Left ventricle myocardium inferior (tissue), 1 donor: ENCODE measurements at places on chromosomes 16 and 17. TPM values are rescaled to one million over a fixed set of nuclear protein-coding genes. Genes with fewer than 3 reads are reported as not detected.

DNA sequence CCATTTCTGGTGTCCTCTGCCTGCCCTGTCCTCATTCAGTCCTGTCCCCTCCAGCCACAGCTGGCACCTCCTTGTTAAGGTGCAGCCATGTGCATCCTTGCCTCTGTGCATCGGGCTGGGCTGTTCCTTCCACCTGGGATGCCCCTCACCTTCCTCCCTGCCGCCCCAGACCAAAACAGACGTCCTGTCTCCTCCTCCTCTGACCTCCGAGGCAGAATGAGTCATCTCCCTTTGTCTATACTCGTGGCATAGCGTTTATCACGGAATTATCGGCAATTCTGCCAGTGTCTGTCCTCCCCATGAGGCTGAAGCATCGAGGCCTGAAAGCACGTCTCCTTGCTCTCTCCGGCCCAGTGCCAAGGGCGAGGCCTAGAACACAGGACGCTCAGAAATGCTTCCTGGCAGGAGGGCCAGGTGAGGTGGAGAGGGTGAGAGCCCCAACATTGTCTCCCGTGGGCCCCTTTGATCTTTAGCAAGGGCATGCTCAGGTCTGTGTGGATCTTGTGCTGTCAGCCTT is 4.6 kb downstream of the RAI1 start:
- peak overlapping the region; percentile 92 for H3K27ac ChIP-seq
- peaks cover 66% of the 10 kb centered on the region for H3K4me1 ChIP-seq
- no peak for DNase-seq
- peak overlapping the region; percentile 13 for H3K4me3 ChIP-seq
- no peaks in the 10 kb centered on the region for H3K36me3 ChIP-seq

GRCh38 chr16:68251832-68252231 is 6.7 kb downstream of the PLA2G15 start:
- H3K4me3 ChIP-seq, result peak overlapping the region; percentile 17
- peaks cover 91% of the 10 kb centered on the region for H3K4me1 ChIP-seq
- H3K27me3 ChIP-seq, result no peaks in the 10 kb centered on the region
- H3K27ac ChIP-seq, result peak overlapping the region; percentile 93
- DNase-seq, result peak; percentile 37

The ZP2 gene
- not detected for total RNA-seq

- H3K4me1 ChIP-seq, result peaks cover 7% of the 10 kb centered on the region
- no peak overlapping the region for H3K4me3 ChIP-seq
- peaks cover 40% of the 10 kb centered on the region for H3K27me3 ChIP-seq
- no peak overlapping the region for H3K27ac ChIP-seq
Observed at GRCh38 chr17:73498886-73499554, 145.2 kb downstream of the SDK2 start.

- H3K4me1 ChIP-seq, result no peaks in the 10 kb centered on the region
- peaks cover 93% of the 10 kb centered on the region for H3K36me3 ChIP-seq
- no peak for DNase-seq
- no peak overlapping the region for H3K27ac ChIP-seq
- no peak overlapping the region for H3K4me3 ChIP-seq
- H3K27me3 ChIP-seq, result no peaks in the 10 kb centered on the region
Observed at GRCh38 chr17:59074494-59074893, 32.2 kb downstream of the TRIM37 start.

DNA sequence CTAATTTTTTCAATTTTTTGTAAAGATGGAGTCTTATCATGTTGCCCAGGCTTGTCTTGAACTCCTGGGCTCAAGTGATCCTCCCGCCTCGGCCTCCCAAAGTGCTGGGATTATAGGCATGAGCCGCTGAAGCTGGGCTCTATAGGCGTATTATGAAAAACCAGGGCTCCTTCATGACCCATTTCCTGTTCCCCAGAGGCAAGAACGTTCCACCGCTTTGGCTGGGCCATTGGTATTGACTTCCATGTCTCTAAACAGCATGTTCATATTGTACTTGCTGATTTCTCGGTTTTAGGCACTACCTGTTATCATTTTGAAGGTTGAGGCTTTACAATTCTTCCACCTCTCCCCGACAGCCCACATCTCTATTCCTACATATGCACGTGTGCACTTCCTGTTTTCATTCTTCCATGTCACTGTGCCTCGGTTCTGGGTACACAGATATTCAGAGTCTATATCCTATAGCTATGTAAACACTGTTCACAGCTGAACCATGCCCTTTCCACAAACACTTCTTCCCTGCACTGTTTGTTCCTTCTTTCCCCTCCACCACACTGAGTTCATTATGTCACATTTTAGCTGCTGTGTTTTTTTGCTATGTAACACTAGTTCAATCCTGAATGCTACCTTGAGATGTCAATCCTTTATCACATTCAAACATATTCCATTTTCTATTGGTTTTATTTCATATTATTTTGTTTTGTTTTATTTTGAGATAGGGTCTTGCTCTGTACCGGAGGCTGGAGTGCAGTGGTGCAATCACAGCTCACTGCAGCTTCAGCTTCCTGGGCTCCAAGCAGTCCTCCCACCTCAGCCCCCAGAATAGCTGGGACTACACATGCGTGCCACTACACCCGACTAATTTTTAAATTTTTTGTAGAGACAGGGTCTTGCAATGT is 16.8 kb upstream of the MAPK3 start:
- H3K36me3 ChIP-seq, result no peaks in the 10 kb centered on the region
- no peak overlapping the region for H3K27ac ChIP-seq
- no peak for DNase-seq

DNA sequence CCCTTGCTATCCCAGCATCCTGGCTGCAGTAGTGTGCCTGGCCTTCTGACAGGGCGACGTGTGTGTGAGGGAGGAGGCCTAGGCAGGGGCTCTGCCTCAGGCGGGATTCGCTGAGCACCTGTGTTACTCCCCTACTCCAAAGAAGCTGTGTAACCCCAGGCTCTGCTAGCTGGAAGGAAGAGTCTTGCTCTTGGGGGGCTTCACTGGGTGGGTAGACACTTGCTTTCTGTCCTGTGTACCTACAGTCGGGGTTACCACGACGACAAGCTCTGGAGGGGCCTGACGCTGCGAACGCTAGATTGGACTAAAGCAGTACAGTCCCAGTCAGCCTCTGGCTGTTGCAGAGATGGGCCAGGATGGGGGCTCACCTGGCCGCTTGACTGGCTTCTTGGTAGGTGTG is 9.5 kb downstream of the EXOC7 start:
- H3K4me1 ChIP-seq, result peaks cover 9% of the 10 kb centered on the region
- no peak overlapping the region for H3K27ac ChIP-seq
- H3K4me3 ChIP-seq, result no peak overlapping the region
- no peaks in the 10 kb centered on the region for H3K27me3 ChIP-seq

DNA sequence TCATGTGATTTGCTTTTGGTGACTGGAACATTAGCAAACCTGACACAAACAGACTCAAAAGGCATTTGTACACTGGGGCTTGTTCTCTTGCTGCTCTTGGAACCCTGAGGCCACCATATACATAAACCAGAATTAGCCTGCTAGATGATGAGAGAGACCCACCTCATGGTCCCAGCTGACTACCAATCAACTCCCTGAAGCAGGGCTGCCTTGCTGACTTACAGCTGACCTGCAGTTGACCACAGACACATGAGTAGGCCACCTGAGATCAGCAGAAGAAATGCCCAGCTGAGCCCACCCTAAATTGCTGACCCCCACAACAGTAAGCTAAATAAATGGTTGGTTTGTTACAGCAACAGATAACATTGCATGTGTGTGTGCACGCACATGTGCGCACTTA is 28.7 kb downstream of the BRIP1 start:
- no peak overlapping the region for H3K4me3 ChIP-seq
- H3K27ac ChIP-seq, result no peak overlapping the region
- H3K36me3 ChIP-seq, result no peaks in the 10 kb centered on the region
- no peaks in the 10 kb centered on the region for H3K4me1 ChIP-seq

DNA sequence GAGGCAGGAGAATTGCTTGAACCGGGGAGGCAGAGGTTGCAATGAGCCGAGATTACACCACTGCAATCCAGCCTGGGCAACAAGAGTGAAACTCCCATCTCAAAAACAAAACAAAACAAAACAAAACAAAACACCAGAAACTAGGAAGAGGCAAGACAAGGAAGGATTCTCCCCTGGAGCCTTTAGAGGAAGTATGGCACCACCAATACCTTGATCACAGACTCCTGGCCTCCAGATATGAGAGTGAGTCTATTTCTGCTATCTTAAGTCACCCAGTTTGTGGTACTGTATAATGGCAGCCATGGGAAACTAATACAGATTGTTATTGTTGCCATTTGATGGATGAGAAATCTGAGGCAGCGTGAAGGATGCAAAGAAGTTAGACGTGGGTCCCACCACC is 14.6 kb upstream of the CPPED1 start:
- no peaks in the 10 kb centered on the region for H3K36me3 ChIP-seq
- no peak overlapping the region for H3K27ac ChIP-seq
- no peak for DNase-seq
- no peak overlapping the region for H3K4me3 ChIP-seq

The FSCN2 gene
- total RNA-seq, result 0.38 TPM

The HBM gene
- not detected for total RNA-seq

DNA sequence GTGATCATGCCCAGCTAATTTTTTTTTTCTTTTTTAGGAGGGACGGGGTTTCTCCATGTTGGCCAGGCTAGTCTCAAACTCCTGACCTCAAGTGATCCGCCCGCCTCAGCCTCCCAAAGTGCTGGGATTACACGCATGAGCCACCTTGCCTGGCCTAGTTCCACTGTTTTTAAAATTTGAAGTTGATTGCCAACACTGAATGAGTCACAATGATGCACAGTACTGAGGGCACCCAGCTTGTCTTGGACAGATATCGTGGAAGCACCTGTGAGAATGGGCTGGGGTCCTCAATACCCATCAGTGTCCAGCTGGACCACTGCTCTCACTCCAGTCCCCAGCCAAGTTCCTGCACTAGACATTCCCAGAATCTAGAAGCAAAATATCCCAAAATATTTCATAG is 2.5 kb downstream of the KNOP1 start:
- H3K27ac ChIP-seq, result peak overlapping the region; percentile 90
- H3K4me1 ChIP-seq, result peaks cover 65% of the 10 kb centered on the region
- no peak overlapping the region for H3K4me3 ChIP-seq
- DNase-seq, result no peak

- H3K4me1 ChIP-seq, result no peaks in the 10 kb centered on the region
- no peaks in the 10 kb centered on the region for H3K36me3 ChIP-seq
- H3K4me3 ChIP-seq, result no peak overlapping the region
- H3K27ac ChIP-seq, result no peak overlapping the region
- H3K27me3 ChIP-seq, result peaks cover 18% of the 10 kb centered on the region
Observed at GRCh38 chr17:56130026-56130425, 23.2 kb upstream of the ANKFN1 start.

- peaks cover 85% of the 10 kb centered on the region for H3K36me3 ChIP-seq
- H3K4me3 ChIP-seq, result no peak overlapping the region
- peak; percentile 44 for DNase-seq
- H3K27me3 ChIP-seq, result no peaks in the 10 kb centered on the region
- H3K4me1 ChIP-seq, result peaks cover 65% of the 10 kb centered on the region
Observed at GRCh38 chr17:21019976-21020586, 22.7 kb downstream of the USP22 start.

DNA sequence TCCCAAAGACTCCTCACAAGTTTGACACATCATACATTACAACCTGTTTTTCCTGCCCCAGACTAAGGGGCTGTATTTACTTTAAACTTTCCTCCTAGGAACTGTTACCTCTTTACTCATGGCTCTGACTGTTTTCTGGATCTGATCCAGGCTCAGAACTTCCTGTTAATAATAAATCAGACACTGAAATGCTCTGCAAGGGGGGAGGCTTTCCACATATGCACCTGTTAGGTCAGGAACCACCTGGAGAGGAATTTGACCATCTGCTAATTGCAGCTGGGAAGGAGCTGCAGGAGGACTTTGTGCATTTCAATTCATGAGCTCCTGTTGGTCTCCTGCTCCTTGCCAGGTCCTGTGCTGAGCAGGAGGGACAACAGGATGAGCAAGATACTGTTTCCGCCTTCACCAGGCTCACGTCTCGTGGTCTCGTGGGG is 476.9 kb upstream of the CDH5 start:
- no peaks in the 10 kb centered on the region for H3K36me3 ChIP-seq
- DNase-seq, result no peak
- no peak overlapping the region for H3K4me3 ChIP-seq
- peaks cover 4% of the 10 kb centered on the region for H3K27me3 ChIP-seq
- no peaks in the 10 kb centered on the region for H3K4me1 ChIP-seq

DNA sequence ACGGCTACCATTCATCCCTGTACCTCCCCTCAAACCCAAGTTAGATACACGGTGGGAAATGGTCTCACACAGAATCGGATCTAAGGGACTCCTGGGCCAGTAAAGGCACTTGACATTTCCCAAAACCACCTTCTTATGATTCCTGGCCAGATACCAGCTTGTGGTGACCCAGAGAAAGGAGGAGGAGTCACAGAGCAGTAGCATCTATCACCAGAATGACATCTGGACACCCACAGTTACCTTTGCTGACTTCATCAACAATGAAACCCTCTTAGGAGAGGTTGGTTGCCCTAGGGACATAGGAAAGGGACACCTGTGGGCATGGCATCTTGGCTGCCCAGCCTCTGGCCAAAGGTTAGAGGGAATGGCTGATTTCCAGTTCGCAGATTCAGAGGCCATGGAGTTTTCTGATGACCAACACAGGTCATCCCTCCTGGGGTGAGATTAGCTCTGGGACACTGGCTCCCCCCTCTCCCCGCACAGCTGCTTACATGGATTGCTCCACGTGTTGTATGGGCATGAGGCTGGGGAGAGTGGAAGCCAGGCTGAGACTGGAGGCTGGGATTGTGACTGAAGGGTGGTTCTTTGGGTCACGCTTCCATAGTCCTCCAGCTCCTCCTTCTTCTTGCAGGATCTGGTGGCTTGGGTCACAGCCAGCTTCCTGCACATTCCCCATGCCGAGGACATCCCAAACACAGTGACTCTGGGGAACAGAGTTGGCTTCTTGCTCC is 1.4 kb upstream of the AOC3 start:
- H3K27ac ChIP-seq, result no peak overlapping the region
- H3K4me3 ChIP-seq, result no peak overlapping the region
- no peak for DNase-seq
- peaks cover 13% of the 10 kb centered on the region for H3K27me3 ChIP-seq

The VWA3A gene
- 0.25 TPM for total RNA-seq

DNA sequence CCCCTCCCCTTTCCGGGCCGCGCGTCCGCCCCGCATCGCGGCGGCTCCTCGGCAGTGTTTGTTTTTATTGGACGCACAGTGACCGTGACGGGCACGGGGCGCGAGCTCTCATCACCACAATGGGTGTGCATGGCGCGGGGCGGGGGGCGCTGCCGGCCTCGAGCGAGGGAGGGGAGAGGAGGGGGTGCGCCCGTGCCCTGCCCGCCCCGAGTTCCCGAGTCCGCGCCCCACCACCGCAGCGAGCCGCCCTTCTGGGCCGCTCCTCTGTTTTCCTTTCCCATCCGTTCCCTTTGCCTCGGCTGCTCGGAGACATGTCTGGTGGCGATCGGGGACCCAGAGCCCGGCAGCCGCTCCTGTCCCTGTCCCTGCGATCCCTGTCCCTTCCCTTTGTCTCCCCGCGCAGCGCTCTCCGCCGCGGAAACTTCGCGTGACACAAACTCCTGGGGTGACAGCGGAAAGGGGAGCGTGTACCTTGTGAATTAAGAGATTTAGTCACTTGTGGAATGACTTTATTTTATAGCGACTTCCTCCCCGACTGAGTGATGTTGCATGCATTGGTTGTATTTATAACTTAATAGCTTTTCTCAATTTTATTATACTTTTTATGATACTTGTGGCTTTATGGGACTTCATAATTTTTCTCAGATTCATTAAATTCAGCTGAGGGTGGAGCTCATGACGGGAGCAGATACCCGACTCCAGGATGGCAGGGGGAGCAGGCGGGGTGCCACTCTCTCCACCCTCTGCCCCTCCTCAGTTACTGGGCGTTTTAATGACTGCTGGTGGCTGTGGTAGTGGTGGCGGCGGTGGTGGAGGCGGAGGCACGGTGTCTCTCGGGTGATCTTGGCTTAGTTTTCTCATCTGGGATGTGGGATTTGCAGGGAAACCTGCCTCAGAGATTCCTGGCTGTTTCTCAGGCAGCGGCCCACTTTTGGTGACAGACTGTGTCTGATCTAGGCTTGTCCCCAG is 40.8 kb downstream of the MRM1 start:
- H3K27ac ChIP-seq, result no peak overlapping the region
- H3K4me3 ChIP-seq, result peak overlapping the region; percentile 60
- H3K27me3 ChIP-seq, result peaks cover 100% of the 10 kb centered on the region
- peaks cover 15% of the 10 kb centered on the region for H3K4me1 ChIP-seq
